Left colon (tissue), 2 donors: ENCODE measurements at places on chromosomes 4 and X.
A peak's percentile ranks its signal among the peaks of the same experiment; 100 is the strongest.

- no peak for DNase-seq
Measured at GRCh38 chr4:78038704-78039103, 18.4 kb upstream of the FRAS1 start.

DNA sequence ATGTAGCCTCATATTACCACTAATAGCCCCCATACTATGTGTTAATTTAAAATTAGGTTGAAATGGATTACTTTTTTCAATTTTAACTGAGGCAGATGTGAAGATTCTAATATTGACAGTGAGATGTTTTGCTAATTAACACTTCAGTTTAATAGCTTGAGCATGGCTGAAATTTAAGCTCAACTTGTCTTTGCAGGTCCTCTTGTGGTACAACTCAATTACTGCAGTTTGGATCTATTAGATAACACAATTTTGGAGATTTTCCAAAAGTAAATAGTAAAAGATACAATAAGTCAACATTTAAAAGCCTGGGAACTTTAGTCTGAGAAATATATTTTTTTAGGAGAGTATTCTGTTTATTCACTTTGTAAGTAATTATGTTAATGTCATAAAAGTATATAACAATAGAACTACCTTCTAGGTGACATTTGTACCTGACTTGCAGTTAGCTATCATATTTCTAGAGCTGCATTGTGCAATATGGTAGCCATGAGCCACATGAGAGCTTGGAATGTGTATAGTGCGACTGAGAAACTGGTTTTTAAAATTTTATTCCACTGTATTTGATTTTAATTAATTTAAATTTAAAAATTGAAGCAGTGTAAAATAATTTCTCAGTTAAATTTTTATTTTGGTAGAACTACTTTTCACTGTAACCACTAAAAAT lies 73.1 kb upstream of the FMR1 start:
- no peak for DNase-seq

DNA sequence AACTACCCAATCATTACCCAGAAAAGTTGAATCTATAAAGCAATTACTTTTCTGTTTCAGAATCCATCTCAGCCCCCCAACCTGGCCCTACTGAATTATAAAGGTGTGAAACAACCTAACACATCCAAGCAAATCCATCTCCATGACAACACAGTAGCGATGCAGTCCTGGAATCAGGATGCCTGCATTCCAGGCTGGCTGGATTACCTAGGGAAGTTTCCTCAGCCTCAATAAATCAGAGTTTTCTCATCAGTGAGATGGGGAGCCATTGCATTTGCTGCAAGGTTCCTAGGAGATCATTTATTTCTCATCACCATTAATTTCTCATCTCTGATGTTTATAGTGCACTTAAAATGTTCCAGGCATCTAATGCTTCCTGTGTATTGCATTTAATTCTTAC lies 46.0 kb downstream of the LNX1 start:
- no peak for DNase-seq

DNA sequence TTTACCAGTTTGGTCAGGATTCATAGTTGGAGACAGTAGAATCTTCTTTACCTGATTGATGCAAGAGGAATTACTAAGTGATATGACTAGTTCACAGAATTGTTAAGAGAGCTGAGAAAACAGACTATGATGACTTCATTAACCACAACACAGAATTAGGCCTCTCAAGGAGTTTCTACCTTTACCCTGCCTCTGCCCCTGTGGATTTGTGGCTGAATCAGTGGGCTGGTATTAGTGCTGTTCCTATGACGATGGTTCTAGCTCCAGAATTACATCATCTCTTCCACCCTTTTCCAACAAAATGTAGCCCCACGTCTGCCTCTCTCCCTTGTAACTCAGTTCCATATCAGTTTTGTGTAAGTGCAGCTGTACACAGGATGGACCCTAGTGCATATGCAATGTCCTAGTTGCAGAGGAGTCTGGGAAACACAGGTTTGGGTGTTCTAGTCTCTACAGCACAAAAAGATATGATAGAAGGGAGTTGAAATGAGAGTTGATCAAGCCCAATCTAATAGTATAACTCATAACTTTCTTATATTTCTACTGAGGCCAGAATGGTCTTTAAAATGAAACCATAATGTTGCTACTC lies 99.3 kb downstream of the ANXA5 start:
- no peak for DNase-seq

GRCh38 chrX:129984111-129984958 lies 1.9 kb downstream of the BCORL1 start:
- peak; percentile 51 for DNase-seq

DNA sequence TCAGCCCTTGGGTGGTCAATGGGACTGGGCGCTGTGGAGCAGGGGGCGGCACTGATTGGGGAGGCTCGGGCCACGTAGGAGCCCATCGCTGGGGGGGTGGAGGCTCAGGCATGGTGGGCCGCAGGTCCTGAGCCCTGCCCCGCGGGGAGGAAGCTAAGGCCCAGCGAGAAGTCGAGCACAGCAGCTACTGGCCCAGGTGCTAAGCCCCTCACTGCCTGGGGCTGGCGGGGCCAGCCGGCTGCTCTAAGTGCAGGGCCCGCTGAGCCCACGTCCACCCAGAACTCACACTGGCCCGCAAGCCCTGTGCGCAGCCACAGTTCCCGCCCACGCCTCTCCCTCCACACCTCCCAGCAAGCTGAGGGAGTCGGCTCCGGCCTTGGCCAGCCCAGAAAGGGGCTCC lies 66.4 kb downstream of the ZNF141 start:
- DNase-seq: no peak

- no peak for DNase-seq
Measured at GRCh38 chr4:138698641-138699040, 316.9 kb upstream of the NOCT start.

DNA sequence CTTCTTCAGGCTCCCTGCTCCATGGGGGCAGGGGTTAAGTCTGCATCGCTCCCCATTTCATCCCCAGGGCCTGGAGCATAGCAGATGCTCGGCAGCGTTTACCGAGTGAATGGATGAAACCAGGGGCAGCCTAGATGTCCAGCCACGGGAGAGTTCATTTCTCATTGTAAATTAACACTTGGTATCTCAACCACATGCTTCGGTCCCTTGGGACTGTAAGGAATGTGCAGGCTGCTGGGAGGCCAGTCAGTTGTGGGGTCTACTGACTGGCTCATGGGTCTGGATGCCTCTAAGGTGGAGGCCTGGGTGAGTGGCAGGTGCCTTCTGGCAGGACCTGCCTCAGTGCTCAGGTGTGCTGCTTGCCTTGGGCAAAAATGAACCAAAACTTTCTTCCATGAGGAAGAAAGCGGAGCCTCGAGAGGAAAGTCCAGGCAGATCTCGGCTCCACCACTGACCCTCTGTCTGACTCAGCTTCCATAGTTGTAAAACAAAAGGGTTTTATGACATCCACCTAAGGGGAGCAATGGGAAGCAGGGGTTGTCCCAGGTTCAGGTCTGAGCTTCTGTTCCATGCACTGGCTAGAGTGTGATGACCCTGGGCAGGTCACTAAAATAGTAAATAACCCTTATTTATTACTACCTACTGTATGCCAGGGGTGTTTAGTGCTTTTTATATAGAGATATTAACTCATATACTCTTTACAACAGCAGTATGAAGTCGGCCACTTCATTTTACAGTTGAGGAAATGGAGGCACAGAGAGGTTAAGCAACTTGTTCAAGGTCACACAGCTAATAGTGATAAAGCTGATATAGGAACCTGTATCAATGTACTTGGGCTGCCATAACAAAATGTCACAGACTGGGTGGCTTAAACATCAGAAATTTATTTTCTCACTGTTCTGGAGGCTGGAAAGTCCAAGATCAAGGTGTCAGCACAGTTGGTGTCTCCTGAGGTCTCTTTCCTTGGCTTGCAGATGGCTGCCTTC lies 144.3 kb upstream of the STX18 start:
- no peak for DNase-seq

DNA sequence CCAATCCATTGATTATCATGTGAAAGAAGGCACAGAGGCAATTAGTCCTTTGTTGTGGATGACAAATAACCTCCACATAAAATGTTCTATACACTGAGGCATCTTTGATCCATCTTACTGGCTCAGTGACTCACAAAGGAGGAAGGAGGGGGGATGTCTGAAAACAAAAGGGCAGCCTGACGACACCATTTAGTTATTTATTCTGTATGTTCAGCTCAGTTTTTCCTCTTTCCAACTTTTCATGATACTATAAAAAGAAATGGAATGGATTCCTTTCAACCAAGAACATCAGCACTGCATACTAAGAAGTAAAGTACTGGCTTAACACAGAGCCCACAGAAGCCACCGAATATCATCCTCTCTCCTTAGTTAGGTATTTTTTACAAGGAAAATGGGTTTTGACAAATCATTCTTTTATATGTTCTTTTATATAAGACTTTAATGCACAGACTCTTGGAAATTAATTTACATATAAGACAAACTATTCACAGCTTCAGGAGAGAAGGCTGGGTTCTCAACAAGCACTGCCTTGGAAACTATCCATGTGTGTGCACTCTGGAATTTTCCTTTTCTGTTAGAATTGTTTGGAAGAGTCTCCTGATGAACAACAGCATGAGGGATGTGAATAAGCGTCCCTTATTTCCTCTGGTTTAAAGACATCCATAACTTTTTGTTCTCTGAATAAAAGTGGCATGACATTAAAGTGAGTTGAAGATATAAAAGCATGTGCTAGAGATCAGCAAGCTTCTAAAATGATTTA lies 135.6 kb downstream of the TSPAN5 start:
- DNase-seq: no peak

DNA sequence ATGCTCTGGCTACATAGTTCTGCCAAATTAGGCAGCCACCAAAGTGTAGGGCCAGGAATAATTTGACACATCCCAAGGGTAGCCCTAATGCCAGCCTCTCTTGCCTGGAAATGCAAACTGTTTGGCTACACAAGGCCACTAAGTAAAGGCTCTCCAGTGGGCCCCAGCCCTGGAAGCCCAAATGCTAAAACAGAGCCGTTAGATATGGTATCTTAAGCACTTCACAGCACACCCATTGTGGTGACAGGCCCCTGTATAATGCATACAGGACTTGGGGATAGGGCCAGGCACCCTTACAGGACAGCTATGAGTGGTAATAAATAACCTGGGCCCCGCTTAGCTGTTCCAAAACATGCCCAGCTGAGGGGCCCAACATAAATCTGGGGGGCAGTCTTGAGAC lies 623.9 kb downstream of the BCOR start:
- DNase-seq: no peak

DNA sequence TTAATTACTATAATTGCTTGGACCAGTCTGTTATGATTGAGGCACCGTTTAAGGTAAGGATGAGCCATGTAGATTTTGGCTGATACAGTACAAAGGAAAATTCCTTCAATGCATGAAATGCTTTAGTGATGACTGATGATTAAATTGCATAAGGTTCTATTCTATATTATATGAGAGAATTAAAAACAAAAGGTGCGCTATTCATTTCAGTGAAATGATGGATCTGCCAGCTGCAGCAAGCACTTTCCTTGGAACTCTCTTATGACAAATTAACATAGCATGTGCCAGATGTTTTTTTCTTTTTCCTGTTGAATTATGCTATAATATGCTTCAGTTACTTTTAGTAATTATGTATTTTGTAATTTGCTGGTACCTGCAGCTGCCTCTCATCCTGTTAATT lies 98.5 kb downstream of the JADE1 start:
- no peak for DNase-seq

DNA sequence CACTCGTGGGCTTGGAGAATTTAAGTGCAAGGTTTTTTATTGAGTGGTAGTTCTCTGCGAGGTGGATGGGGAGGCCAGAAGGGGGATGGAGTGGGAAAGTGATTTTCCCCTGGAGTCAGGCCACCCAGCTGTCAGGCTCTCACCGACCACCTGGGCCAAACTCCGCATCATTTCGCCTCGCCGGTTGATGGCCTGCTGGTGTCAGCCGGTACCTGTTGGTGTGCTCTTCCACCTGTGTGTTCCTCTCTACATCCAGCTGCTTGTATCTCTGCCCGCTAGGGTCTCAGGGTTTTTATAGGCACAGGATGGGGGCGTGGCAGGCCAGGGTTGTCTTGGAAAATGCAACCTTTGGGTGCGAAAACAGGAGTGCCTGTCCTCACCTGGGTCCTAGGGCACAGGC lies 200.9 kb downstream of the DACH2 start:
- DNase-seq: no peak

GRCh38 chr4:163048447-163048846 lies 118.2 kb downstream of the NAF1 start:
- DNase-seq: peak; percentile 6

DNA sequence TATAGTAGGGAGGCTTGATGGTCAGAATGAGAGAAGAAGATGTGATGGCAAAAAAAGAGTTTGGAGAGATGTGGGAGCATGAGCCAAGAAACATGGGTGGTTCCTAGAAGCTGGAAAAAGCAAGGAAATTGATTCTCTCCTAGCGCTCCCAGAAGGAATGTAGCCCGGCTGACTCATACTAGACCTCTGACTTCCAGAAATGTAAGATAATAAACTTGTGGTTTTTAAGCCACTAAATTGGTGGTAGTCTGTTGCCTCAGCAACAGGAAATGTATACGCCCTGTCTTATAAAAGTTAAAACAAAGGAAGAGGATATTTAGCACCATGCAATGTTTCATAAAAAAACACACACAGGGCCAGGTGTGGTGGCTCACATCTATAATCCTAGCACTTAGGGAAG lies 182.7 kb upstream of the PCDH7 start:
- no peak for DNase-seq

DNA sequence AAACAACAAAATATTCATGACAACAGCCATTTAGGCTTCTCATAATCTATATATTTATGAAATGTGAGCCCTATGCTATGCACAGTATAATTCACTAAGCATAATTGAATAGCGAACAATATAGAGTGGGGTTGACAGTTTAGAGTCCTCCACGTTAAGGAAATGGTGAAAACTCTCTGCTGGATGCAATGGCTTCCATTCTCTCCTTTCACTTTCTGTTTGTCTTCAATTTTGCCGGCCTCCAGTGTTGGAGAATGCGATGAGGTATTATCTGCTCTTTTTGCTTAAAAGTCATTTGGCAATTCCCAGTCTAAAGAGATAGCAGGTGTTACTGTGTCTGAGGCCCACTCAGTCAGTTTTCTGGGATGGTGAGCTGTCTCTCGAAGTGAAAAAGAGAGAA lies 52.1 kb downstream of the NPY5R start:
- DNase-seq: no peak

DNA sequence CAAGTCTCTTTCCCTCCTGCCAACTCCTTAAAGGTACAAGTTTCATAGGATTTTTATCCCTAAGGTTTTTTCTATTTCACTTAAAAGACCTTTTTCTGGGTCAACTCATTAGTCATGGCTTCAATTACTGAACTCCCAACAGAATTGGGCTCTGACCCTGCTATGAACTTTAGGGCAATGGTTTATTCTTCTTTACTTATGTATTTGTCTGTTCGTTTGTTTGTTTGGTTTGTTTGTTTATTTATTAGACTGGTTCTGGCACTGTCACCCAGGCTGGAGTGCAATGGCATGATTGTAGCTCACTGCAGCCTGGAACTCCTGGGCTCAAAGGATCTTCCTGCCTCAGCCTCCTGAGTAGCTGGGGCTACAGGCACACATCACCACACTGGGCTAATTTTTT lies 5.9 kb upstream of the NOCT start:
- no peak for DNase-seq

DNA sequence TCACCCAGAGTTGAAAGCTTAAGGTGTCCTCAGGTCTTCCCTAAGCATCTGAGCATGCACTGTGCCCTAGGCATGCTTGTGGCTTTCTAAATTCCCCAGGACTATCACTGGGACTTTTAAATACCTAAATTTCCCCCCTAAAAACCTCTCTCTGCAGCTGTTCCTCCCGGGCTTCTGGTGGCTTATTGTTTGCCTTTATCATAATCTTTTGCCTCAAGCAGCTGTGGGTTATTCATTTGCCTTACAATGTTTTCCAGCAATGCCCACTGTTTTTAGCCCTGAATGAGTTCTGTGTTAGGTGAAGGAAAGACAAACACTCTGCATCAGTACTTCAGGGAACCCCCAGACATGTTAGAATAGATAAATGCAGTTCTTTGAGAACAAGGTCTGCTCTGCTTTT lies 455.0 kb downstream of the ZIC3 start:
- DNase-seq: no peak
